ENCODE measurements at places on chromosomes 11 and 22. TPM values are rescaled to one million over a fixed set of nuclear protein-coding genes. Genes with fewer than 3 reads are reported as not detected.

Gene GPR83
- total RNA-seq, result 0.11 TPM

DNA sequence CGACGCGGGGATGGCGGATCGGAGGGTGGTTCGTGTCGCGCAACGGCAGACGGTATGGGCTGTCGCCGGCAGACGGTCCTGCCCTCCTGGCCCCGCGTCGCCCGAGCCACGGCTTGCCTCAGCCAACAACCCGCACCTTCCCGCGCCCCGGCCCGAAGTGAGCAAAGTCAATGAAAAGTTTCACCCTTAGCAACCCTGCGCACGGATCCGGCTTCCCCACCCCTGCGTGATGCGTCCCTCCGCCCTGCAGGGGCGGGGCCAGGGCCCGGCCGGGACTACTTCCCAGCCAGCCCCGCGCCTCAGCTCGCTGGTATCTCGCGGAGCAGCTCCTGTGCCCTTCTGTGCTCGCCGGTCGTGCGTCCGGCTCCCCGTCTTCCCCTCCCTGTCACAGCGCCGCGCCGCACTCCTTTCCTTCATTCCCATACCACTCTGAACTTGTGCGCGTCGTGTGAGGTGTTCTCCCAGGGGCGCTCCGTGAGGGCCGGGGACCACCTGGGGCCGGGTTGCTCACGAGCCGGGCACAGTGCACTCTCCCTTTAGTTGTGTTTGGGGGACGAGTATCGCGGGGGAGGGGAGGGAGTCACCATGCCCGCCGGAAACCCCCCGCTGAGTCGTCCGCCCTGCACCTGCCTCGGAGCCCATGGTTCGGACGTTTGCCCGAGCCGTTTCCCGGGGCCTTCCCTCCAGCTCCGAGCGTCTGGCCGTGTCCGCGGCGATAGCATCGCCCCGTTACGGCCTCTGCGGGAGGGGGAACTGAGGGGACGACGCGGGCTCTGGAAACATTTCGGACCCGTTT, at the start of gene TOB2:
Gene TOB2 (minus strand): TSS at position 163 of the 796 bp plus-strand sequence. CDS start 9,456 bp downstream, outside the sequence.
- DNase-seq, result peak; percentile 97
- peaks cover 50% of the 10 kb centered on the region for H3K4me1 ChIP-seq
- peak within 1 kb of the TSS; percentile 98 for H3K4me3 ChIP-seq

DNA sequence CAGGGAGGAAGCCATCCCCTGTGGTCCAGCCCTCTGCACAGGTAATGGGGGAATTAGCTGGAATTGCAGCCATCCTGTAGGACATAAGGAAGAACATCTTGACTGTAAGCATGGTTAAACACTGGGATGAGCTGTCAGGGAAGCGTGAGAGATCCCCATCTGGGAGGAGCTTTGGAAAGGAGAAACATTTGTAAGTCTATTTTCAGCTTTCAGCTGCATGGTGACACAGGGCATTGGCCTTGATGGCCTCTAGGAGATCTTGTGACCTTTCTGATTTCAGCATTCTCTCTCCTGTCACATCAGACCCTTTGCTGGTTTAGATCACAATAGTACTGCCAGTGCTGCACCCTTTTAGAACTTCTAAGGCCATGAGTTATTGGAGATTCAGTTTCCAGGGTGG, 47.1 kb downstream of the BCR start:
- peaks cover 83% of the 10 kb centered on the region for H3K4me1 ChIP-seq
- no peaks in the 10 kb centered on the region for H3K27me3 ChIP-seq
- H3K36me3 ChIP-seq, result no peaks in the 10 kb centered on the region
- DNase-seq, result no peak

DNA sequence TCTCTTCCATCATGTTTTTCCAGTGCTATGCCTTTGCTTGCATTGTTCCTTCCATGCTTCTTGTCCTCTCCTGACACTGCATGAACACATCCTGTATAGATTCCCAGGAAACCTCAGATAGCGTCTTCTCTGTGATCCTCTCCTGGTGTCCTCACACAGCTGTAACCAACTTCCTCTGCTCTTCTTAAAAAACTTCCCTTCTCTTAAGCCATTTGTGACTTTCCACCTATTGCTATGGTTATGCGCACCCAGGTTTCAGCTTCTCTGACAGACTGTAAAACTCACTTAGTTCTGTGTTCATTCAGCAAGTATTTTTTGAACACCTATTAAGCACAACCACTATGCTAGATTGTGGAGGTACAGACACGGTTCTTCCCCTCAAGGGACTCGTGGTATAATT, 5.1 kb upstream of the APLP2 start:
- peaks cover 11% of the 10 kb centered on the region for H3K4me1 ChIP-seq
- no peak overlapping the region for H3K4me3 ChIP-seq
- no peak overlapping the region for H3K27ac ChIP-seq
- H3K27me3 ChIP-seq, result peaks cover 3% of the 10 kb centered on the region

Gene NCF4
- total RNA-seq, result 7.7 TPM

- no peaks in the 10 kb centered on the region for H3K4me1 ChIP-seq
- no peak overlapping the region for H3K27ac ChIP-seq
Observed at GRCh38 chr11:83140691-83141455, 16.1 kb upstream of the PCF11 start.

Gene LRRC75B
- not detected for total RNA-seq

DNA sequence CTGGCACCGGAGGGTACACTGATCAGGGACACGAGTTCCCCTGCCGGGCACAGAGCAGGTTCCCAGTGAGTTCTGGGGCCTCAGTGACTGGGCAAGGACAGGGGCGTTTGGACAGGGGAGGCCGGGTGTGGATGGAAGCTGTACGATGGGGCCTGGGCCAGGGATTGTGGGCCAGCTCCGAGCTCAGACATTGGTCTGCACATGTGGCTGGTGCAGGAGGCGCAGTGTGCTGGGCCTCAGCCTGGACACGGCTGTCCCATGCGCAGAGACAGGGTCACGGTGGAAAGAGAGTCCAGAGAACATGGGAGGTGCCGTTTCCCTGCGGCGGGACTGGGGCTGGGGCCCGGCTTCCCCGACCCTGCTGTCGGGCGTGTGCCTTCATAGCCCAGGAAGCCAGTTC, 60.7 kb downstream of the CDKN1C start:
- H3K36me3 ChIP-seq, result no peaks in the 10 kb centered on the region
- no peak overlapping the region for H3K4me3 ChIP-seq
- no peak for DNase-seq
- no peak overlapping the region for H3K27ac ChIP-seq

- H3K36me3 ChIP-seq, result no peaks in the 10 kb centered on the region
- H3K27ac ChIP-seq, result no peak overlapping the region
- no peaks in the 10 kb centered on the region for H3K27me3 ChIP-seq
- H3K4me3 ChIP-seq, result no peak overlapping the region
- no peaks in the 10 kb centered on the region for H3K4me1 ChIP-seq
Observed at GRCh38 chr22:17397756-17398547, 28.7 kb downstream of the CECR2 start.

All from CD4-positive, alpha-beta T cell (primary cell).